ENCODE measurements at places on chromosomes 2 and 18.

DNA sequence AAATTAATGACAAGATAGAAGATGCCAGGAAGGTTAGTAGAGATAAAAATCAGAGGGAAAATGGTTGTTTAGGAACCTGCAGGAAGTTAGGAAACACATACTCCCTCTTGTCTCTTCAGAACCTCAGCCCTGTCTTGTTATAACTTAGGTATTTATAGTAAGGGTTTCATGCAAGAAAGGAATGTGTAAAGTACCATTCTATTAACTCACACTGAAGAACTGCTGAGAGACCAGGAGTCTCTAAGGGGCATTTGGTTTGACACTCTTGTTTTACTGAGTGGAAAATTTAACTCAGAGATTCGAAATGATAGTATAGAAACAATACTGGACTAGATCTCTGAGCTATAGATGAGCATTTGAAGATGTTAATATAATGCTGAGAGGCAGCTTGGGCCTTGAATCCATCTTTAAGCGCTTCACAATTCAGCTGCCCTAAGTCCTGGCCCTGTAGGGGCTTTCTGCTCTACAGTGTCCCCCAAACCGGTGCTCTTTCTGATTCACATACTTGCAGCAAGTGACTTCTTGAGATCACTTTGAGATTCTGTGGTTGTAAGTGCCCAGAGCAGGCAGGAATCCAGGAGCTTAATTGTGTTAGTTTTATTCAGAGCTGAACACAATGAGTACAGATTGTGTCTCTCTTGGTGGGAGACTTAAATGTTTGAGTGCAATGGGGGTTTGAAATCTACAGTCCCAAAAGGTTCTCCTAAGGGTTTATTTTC lies 235.0 kb upstream of the RGPD4 start:
- DNase-seq = no peak

DNA sequence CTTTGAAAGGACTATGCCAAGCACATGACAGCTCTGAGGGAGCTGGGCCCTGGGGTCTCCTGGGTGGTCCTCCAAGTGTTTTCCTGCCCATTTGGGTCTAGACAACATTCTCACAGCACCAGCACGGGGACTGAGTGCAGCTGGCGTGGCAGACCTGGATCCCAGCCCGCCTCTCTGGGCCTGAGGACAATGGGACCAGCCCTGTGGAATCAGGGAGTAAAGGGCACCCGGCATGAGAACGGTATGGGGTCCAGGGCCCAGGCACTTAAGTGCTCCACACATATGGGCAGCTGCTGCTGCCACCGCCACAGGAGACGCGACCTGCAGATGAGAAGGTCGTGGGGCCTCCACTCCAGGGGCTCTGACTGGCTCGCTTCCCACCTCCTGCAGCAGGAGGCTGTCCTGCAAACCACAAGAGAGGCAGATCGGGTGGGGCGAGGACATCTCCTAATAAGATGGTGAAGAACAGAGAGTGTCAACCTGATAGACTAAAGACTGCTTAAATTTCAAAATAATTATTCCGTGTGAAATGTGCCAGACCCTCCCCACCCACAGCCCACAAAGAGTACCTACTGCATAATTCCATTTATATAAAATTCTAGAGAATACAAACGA lies 46.3 kb downstream of the FAM178B start:
- DNase-seq = no peak

DNA sequence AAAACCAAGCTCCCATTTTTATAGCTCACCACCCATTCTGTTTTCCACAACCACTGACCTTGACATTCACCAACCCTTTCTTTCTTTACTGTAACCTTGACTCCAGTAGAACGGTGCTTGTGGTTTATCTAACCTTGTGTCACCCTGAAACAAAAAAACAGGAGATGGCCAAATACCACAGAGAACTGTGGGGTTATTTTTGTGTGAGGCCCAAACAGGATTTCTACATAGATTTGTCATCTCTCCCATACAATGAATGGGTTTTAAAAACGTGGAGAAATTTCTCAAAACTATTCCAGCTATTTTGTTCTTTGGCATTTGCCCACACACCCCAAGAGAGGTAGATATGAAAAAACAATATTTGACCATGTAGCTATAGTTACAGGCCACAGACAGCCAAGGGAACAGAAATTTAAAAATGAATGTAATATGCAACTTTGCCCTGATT lies 231.3 kb upstream of the TANK start:
- DNase-seq = no peak

- no peak for DNase-seq
Measured at GRCh38 chr2:12091201-12091806, 344.9 kb downstream of the LPIN1 start.

- no peak for DNase-seq
Measured at GRCh38 chr2:163132850-163133249, 294.3 kb upstream of the KCNH7 start.

DNA sequence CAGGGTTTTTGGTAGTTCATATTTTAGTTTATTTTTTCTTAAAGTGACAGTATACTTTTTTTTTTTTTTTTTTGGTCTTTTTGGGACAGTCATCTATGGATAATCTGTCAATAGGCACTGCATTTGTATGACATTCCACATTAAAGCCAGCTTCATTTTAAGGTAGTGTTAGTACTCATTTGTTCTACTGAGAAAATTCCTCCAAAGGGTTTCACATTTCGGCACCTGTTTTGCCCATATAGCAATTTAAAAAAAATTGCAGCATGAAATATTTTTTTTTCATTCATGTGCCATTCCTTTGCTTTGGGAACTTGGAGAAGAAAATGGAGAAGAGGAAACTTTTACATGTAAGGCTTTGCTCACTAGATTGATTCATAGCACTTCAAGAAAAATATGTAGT lies 276.3 kb upstream of the TCF4 start:
- DNase-seq = no peak

- DNase-seq = no peak
Measured at GRCh38 chr2:188765522-188766470, 208.4 kb upstream of the COL3A1 start.

GRCh38 chr2:153417077-153417476 lies 61.5 kb downstream of the RPRM start:
- no peak for DNase-seq

DNA sequence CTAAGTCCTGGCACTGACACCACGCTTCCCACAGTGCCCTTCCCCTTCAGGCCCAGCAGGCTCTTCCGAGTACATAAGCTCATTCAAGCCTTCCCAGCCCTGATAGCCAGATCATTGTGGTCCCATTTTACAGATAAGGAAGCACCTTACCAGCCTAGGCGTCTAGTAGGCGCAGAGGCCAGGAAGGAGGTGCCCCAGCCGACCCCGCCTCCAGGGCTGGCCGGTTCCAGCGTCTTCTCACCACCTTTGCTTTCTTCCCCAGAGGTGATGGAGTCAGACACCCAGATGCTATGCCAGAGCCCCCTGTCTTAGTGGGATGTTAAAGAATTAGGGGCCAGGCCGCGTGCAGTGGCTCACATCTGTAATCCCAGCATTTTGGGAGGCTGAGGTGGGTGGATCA lies 28.9 kb upstream of the EFHD1 start:
- DNase-seq = no peak

GRCh38 chr2:148989882-148990493 lies 48.5 kb upstream of the LYPD6B start:
- peak; percentile 10 for DNase-seq

DNA sequence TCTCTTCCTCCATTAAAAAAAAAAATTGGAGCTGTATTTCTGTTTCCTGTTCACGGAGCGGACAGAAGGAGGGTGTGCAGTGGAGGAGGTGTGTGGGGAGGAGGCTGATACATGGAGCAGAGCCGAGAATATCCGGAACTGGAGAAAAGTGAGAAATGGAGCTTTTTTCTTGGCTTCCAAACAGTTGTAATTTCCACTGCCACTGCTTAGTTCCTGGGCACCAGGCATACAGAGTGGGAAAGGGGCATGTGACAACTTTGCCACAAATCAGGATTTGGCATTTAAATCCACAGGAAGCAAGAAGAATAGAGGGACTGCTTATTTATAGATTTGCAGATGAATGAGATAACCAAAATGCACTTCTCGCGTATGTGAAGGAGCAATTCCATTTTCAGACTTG lies 71.2 kb downstream of the BCL11A start:
- DNase-seq = no peak

GRCh38 chr2:106193690-106193976 lies 468 bp downstream of the UXS1 start:
- DNase-seq = no peak

GRCh38 chr2:85063981-85064599 lies 69.1 kb upstream of the TCF7L1 start:
- DNase-seq = no peak

DNA sequence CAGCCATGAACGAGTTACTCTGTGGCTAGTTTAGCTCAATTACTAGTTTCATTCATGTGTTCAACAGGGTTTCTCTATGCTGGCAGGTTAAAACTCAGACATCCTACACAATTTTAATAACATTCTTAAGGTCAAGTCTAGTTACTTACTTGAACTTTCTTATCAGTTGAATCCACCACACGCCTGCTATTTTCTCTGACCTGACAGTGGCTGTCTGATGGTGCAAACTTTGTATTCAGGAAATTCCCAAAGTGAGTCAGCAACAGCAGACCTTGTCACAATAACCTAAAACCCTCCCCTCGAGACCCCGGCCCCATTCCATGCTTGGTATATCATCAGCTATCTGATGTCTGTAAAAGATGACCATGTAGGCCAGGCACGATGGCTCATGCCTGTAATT lies 20.8 kb upstream of the CIDEA start:
- no peak for DNase-seq

GRCh38 chr2:239106314-239106908 lies 258.5 kb downstream of the TWIST2 start:
- DNase-seq = no peak

GRCh38 chr2:15933184-15933845 lies 7.0 kb upstream of the MYCN start:
- DNase-seq = no peak

DNA sequence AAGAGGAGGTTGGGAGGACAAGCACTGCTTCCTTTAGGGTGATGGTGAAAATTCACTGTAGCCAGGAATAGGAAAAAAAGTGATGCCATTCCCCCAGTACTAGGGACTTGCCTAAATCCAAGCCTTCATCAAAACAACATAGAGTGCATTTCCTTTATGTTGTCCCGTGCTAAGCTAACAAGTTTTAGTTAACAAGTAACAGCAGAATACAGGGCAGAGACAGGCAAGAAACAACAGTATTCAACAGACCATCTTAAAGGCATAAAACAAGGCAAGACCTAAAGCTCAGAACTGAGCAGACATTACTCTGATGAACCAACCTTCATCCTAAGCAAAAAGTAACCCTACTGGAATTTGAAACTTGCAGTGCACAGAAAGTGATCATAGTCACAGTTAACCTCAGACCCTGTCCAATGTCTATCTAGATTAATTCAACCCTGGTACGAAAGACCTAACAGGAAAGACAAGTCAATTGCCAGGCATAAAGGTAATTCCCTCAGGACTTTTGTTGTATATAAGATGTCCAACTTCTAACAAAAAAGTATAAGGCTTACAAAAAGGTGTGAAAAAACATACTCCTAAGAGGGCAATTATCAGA lies 34.4 kb upstream of the GALNT1 start:
- no peak for DNase-seq

DNA sequence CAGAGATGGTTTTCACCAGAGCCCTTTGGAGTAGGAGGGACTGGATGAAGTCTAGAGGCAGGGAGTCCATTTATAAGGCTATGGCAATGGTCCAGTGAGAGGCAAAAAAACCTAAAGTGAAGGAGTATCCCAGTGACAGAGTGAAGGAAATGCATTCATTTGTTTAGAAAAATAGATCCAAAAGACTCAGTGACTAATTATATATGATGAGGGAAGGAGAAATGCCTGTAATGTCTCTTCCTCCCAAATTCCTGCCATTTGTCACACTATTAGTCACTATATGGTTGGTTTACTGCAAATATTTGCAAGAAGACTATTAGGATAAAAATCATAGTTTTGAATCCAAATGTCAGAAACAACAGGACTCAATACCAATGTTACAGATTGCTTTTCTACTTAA lies 104.2 kb downstream of the ZNF521 start:
- DNase-seq = no peak

DNA sequence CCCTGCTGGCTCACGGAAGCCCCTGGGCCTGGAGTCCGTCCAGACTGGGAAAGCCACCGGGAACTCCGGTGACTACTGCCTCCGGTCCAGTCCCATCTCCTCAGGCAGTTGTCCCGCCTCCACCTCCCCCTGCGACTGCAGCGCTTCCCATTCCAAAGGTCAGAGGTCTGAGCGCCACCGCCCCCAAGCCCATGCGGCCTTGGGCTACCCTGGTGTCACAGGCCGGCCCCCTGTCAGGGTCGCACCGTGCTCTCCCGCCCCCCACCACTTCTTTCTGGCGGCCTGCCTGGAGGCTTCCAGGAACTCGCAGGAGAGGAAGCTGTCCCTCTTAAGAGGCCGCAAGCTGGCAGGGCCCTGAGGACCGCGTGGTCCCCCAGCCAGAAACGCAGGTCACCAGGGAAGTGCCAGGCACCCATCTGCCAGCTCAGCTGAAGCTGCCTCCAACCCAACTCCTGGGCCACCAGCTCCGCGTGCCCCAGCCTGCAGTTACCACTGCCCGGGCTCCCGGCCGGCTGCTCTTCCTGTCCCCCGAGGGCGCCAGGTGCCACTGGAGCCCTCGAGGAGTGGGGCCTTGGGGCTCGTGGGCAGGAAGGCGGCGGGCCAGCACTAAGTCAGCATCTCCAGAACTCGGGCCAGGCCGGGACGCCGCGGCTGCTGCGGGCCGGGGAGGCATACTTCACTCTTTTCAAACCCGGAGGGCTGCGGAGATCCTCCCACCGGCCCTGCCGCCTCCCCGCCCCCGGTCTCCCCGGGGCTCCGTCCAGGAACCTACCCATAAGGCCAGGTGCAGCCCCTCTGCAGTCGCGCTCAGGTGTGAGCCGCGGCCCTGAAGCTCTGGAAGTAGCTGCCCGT lies 83.3 kb upstream of the POMC start:
- no peak for DNase-seq

- no peak for DNase-seq
Measured at GRCh38 chr2:42755191-42755880, 8.6 kb downstream of the OXER1 start.

GRCh38 chr2:72694715-72695496 lies 130.9 kb downstream of the EXOC6B start:
- DNase-seq = no peak

GRCh38 chr2:191178806-191179514 lies 28.2 kb upstream of the STAT4 start:
- no peak for DNase-seq

DNA sequence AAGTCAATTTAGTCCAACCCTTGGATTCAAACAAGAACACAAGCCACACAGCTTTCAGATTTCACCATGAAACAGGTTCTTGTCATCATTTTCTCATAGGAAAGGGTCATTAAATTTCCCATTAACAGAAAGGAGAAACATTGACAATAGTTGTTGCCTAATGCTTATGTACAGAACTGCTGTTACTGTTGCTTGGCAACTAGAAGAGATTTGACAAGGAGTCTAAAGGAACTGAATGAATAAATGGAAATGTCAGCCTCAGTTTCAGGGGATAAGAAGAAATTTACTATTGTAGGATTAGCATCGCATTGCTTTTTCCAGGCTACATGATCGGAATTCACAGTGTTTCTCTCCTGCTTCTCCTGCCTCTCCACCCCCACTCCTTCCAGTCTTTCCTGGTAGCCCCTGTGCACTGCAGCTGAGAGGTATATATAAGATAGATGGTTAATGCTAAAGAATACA lies 90.3 kb downstream of the SPATS2L start:
- DNase-seq = no peak
